ENCODE measurements at places on chromosomes 16 and 17.
A peak's percentile ranks its signal among the peaks of the same experiment; 100 is the strongest.

- no peak for DNase-seq
Measured at GRCh38 chr17:79038545-79039135, 14.7 kb downstream of the C1QTNF1 start.

GRCh38 chr17:49224997-49225337 lies 5.6 kb downstream of the PHOSPHO1 start:
- DNase-seq, result no peak

GRCh38 chr16:80174416-80174815 lies 366.4 kb upstream of the DYNLRB2 start:
- DNase-seq, result no peak

DNA sequence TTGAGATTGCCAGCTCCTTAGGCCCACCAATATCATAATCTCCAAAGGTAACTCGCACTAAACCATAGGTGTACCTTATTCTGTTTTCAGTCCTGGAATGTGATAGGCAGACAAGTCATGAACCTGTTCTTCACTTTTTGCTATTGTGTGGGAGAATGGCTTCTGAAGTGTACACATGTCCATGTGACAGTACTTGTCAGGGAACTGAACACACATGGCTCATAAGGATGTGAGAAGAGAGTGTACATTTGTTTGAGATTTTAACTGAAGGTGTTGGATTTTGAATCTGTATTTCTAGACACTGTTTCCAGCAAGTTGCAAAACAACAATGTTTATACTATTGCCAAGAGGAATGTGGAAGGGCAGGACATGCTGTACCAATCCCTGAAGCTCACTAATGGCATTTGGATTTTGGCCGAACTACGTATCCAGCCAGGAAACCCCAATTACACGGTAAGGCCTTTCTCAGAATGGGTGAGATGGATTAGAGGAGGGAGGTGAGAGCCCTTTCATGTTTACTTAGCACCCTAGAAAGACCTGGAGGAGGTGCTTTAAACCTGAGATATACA lies 14.5 kb upstream of the RASL10B start:
- no peak for DNase-seq

DNA sequence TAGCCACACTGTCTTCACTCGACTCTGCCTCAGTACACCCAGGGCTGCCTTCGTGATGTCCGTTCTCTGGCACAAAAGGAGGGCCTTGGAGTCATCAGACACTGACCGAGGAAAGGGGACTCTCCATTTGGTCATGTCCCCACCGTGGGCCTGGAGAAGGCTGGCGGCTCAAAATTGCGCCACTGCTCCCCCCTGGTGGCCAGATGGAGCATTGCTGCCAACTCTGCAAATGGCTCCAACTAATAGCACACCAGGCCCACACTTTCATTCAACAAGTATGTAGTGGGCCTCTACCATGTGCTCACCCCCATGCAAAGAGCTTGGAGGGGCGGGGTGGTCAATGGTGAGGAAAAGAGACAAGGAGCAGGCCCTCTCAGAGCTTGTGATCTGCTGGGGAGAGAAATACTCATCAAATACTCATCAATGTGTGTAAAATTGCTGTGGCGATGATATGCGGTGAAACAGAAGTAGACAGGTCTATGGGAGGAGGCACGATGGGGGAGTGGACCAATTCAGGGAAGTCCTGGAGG lies 5.2 kb upstream of the GRIN2C start:
- DNase-seq, result peak; percentile 45

DNA sequence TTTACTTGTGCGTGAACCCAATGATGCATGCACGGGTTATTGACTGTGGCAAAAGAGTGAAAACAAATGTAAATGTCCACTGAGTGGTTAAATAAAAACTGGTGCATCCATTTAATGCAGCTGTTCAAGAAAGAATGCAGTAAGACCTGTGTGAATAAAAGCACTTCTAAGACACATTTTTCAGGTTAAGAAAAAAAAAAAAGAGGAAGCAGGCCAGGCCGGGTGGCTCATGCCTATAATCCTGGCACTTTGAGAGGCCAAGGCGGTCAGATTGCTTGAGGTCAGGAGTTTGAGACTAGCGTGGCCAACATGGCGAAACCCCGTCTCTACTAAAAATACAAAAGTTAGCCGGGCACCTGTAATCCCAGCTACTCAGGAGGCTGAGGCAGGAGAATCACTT lies 11.8 kb downstream of the CNGB1 start:
- no peak for DNase-seq

GRCh38 chr17:44556166-44556831 lies 985 bp upstream of the FZD2 start:
- DNase-seq, result no peak

DNA sequence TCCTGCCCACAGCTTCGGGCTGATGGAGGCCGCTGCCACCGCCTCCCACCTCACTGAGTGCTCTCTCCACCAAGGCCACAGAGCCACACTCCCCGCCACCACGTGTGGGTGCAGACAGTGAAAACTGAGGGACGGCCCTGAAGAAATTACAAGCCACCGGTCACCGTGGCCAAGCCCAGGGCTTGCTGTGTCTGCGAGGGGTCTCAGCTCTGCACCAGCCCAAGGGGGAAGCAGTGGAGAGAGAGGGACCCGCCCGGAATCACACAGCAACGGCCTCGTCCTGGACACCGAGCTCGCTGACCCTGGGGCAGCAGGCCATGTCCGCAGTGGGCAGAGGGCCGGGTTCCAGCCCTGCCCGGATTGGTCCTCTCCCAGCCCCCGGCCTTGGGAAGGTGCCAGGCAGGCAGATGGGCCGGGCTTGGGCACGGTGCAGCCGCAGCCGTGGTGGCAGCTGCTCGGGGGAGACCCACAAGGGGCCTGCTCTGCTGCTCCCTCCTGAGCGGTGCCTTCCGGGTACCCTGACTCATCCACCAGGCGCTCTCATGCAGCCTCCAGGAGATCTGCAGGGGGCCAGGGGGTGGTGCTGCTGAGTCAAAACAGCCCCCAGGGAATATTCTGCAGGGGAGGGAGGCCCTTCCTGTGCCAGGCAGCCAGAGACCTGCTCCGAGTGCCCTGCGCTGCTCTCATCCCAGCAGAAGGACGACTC lies 52.0 kb downstream of the CBFA2T3 start:
- no peak for DNase-seq

- DNase-seq, result no peak
Measured at GRCh38 chr17:43753493-43754129, 5.0 kb downstream of the SOST start.

DNA sequence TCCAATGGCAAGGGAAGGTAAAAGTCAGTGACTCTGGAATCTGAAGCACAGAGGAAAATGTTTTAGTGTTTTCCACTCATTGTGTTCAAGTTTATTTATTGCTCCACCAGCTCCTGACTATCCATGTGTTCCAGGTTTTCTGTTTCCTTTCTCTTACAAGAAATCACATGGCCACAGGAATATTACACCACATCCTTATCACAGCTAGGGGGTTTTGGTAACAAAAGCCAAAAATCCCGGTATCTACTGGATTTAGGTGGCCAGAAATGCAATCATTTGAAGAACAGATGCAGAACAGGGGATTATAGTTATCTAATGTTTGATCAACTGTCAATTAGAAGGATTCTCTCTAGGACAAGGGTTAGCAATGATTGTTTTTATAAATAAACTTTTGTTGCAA lies 47.9 kb downstream of the STH start:
- DNase-seq, result no peak

- DNase-seq, result no peak
Measured at GRCh38 chr17:68431661-68432071, 25.6 kb downstream of the WIPI1 start.

DNA sequence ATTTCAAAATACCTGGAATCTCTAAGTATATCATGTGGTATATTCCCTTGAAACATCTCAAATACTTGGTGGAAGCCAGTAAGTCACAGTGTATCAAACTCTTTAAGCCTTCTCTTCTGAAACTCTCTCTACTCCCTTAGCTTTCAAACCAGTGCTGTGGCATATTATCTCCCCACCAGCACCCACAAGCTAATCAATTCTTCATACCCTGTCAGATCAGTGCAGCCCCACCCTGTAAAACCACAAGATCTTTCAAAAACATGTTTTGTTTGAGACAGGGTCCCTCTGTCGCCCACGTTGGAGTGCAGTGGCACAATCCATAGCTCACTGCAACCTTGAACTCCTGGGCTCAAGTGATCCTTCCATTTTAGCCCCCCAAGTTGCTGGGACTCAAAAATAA lies 91.6 kb upstream of the C17orf78 start:
- DNase-seq, result no peak

- no peak for DNase-seq
Measured at GRCh38 chr17:48228720-48229119, 121.2 kb downstream of the SNX11 start.

DNA sequence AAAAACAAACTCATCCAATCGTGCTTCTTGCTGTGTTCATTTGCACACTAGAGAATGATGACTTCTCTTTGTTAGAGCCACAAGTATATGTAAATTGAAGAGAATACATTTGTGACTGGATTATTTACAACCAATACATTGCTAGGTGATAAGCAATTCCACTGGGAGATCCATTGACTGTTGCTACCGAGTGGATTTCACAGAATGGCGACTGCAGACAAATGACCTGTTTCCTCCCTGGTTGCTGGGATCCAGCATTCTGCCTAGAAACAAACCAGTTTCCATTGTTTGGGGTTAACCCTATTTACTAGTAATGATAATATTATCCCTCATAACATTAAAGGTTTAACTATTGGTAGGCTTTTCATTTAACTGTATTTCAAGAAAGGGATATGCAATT lies 36.9 kb upstream of the CPHXL start:
- DNase-seq, result no peak

GRCh38 chr17:16820979-16821543 lies 131.0 kb downstream of the CCDC144A start:
- no peak for DNase-seq

DNA sequence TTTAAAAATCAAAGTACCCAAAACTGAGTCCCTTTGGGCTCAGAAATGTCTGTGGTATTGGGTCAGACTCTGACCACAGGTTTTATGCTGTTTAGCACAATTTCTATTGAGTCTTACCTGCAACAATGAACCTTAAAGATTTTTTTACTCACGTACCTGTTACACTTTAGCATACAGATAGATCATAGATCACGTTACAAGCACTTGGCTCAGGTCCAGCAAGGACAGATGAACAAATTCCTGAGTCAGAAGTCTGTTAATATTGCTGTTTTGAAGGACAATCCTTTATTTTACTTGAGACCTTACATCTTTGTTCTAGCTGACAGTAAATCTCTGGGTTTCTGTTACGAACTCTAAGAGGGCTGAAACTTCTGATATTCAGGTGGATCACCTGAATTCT lies 12.8 kb downstream of the SLC7A6OS start:
- no peak for DNase-seq

DNA sequence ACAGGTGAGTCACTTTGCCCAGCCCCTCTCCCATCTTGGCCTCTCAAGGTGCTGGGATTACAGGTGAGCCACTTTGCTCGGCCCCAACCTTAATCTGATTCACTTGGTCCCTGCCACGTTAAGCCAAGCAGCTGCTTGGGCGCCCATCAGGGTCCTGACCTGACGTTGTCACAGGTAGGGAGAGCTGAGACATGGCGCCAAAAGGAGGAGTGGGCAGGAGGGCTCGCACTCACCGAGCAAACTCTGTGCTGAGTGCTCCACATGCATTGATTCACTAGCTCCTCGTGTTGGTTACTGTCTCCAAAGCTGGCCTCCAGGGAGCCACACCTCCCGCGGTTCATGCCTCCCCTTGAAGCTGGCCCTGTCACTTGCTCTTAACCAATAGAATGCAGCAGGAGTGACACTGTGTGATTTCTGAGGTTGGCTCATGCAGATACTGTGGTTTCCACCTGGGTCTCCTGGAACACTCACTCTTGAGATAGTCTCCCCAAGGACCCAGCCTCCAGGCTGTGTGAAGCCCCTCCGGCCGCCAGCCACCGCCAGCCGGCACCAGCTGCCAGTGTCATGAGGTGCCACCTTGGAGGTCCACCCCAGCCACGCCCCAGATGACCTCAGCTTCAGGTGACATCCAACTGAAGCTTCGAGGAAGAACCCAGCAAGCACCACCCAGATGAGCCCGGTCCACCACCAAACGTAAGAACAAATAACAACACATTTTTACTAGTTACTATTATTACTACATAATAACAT lies 223.0 kb downstream of the GSG1L start:
- DNase-seq, result no peak

GRCh38 chr16:86880316-86881117 lies 302.2 kb downstream of the FOXL1 start:
- DNase-seq, result no peak

DNA sequence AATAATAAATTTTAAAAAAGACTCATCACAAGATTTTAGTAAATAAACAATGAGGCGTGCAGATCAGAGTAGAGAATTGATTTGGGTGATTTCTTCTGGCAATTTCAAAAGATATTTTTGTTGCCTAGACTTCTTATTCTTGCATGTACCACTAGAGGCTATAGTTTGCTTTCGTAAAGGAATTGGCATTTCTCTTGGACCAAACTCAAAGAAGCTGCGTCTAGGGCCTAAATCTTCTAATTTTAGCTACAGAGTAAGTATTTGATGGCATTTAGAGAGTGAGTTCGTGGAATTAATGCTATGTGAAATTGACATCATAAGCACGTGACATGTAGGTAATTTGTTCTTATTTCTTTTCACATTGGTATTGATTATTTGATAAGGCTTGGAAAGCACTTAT lies 24.4 kb upstream of the ABCC11 start:
- DNase-seq, result no peak

- DNase-seq, result no peak
Measured at GRCh38 chr17:77279448-77280303, 138.9 kb downstream of the SEC14L1 start.

DNA sequence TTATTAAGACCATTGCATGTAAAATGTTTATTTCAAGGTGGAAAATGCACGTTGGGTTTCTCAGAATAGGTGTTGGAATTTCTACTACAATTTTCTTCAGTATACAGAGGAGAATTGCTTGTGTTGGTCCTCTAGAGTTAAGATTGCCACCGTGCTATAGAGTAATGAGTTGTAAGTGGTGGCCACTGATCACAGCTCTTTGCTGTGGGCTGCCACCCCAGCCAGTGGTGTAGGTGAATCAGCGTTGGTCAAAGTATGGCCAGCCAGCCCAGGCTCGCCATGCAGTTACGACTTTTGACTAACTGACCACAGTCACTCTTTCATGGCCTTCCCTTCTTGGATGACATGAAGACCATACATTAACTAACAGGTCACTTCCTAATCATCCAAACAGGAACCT lies 12.6 kb upstream of the PRKAR1A start:
- no peak for DNase-seq

GRCh38 chr16:53055541-53056391 lies 975 bp downstream of the CHD9 start:
- DNase-seq, result no peak

DNA sequence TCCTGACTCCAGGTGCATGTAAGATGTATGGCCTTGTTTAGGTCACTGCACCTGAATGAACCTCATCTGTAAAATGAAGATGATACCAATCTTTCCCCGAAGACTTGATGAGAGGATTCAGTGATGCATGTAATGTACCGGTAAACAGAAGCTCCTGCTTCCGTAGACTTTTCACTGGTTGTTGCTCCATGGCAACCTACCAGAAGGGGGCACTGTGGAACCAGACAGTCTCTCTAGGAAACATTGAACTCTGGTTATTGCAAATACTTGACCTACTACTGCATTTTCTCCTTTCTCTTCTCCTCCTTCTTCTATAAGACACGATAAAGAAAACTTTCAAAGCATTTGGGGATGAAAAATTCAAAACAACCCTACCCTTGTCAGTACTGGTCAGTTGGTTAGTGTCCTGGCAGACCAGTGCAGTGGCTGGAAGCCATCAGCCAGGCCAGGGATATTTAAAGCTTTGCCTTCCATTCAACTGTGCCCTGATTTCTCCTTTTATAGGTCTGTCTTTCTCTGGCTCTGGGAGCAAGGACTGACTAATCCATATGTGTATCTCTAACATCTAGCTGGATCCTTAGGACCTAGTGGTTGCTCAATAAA lies 667.4 kb upstream of the SALL1 start:
- no peak for DNase-seq

Measured in stimulated activated CD8-positive, alpha-beta memory T cell treated with anti-CD3 and anti-CD28 coated beads, Interleukin-12 subunit alpha, Interleukin-12 subunit beta, amount 100 ng/mL, for 4 hours (primary cell).